ENCODE measurements at places on chromosomes 16 and 17.

GRCh38 chr17:61314368-61315078, 85.1 kb upstream of the TBX2 start:
- DNase-seq = peak; percentile 89

DNA sequence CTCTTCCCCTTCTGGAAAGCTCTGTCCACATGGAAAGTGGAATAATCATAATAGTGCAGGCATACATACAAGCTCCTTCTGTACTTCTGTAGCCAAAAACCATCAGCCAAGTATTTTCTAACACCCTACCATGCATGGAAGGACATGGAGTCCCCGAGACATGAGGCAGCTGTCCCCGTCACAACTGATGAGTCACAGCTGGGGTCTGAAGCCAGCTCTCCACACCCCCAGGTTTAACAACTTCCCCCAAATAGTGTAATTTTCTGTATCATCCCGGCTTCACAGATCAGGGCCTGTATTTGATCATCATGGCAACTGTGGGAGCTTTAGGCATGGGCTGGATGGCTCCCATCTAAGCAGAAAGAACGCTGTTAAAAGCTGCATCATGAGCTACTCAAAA, 16.6 kb downstream of the C16orf96 start:
- peak; percentile 36 for DNase-seq

DNA sequence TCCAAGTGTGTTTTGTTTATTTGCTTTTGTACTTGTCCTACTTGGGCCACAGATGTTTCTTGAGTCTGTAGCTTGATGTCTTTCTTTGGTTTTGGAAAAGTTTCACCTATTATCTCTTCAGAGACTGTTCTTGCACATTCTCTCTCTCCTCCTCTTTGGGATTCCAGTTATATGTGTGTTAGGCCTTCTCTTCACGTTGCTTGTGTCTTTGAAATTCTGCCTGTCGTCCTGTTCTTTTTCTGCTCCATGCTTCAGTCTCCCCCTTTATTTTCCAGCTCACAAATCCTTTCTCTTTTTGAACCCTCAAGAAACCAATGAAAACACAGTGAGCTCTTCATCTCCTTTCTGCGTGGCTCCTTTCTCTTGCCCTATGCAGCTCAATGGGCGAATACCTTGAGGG, 7.9 kb downstream of the VPS35L start:
- DNase-seq = no peak

DNA sequence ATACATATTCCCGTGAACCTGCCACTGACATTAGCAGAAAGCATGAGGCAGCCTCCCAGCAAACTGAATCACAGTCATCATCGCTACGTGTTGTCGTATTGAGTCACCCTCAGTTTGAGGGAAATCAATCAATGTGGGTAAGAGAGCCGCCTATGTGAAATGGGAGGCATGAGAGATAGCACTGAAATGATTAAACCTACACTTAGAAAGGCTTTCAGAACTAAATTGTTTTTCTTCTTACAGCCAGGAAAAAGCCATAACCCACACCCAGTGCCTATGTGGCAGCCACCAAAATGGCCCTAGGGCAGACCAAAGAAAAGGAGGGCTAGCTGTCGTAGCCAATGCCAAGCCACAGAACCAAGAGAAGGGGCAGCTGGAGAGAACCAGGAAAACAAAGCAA, 90.5 kb downstream of the ADAMTS18 start:
- DNase-seq = no peak

- DNase-seq = peak; percentile 72
Observed at GRCh38 chr17:46159686-46160085, 33.5 kb downstream of the KANSL1 start.

- no peak for DNase-seq
Observed at GRCh38 chr16:79801646-79802045, 201.1 kb upstream of the MAF start.

DNA sequence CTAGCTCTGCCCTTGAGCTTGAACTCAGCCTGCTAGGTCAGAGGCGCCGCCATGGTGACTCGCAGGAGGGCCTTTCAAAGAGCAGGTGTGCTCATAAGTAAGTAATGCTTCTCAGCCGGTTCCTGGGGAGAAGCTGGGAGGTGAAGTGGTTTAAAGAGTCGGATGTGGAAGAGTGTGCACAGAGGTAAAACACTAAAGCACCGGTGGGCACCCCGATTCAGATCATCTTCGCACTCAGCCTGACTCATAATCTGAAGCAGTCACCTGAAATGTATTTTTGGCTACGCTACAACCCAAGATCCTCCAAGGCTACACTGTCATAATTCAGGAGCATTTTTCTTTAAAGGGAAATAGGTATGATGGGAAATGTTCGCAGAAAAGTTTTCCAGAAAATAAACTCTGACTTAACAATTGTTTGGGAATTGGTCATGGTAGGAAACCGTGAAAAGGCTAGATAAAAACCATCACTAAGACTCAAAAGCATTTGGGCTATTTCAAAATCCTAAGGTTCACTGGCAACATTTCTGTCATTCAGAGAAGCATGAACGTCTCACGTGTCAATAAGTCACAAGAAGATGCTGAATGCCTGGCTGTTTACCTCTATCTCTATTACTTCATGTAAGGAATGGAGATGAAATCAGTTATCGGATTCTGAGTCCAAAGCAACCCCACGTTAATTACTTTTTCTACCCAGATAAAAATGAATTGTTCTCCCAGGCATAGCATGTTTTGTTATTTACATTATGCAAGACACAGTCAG, 17.8 kb downstream of the CDH8 start:
- no peak for DNase-seq

DNA sequence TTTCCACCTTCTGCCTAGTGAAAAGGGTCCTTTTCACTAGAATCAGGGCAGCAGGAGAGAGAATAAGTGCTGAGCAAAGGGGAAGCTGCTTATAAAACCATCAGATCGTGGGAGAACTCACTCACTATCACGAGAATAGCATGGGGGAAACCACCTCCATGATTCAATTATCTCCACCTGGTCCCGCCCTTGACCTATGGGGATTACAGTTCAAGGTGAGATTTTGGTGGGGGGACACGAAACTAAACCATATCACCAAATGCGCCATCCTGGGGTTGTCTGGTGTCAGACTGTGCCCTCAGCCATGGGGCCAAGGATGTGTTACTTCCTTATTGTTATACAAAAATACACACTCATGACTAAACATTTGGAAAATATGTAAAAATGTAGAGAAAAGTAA, 10.4 kb upstream of the KATNB1 start:
- no peak for DNase-seq

DNA sequence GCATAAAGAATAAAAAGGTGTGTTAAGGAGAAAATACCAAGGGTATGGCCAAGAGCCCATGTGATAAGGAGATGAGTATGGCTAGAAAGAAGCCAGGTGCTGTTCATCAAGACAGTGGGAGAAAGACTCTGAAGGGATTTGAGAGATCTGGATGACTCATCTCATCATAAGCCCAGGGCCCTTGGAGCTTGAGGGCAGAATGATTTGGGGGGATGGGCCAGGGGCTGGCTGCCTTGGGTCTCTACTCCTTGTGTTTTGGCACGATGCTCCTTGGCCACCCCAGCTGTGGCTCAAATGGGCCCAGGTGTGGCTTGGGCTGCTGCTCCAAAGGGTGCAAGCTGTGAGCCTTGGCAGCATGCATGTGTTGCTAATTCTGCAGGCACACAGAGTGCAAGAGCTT, 14.5 kb upstream of the TNFRSF13B start:
- DNase-seq = no peak

GRCh38 chr17:4559139-4559791, 1.1 kb downstream of the GGT6 start:
- no peak for DNase-seq

GRCh38 chr16:56780646-56781045, 50.7 kb downstream of the NUP93 start:
- no peak for DNase-seq

DNA sequence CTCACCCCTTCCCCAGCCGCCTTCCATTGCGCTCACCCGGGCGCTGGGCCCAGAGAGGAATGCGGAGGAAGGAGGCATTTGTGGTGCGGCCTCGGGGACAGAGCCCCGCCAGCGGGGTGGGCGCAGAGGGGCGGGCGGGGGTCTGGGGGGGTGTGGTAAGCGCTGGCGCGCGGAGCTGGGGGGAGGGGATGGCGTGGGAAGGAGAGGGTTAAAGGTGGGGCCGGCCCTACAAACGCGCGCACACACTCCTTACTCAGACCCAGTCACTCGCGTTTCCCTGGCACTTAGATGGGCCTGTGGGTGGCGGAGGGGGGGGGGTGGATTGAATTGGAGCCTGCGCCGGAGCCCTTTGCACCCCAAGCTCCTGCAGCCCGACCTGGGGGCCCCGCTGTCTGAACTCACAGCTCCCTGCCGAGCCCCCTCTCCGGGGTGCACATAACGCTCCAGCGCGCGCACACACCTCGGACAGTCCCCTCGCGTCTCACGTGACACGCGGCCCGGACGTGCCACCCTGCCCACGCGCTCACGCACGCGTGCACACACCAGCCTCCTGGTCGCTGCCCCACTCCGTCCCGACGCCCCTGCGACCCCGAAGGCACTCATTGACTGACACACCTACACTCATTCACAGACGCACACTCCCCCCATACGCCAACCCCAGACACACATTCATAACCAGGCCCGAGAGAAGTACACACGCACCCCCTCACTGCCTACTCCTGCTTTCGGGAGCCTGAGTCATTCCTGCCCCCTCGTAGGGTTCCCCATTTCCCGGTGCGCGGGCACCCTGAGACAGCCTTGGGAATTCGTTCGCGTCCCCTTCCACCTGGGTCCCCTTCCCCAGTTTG, 844 bp downstream of the TBKBP1 start:
- DNase-seq = peak; percentile 72

DNA sequence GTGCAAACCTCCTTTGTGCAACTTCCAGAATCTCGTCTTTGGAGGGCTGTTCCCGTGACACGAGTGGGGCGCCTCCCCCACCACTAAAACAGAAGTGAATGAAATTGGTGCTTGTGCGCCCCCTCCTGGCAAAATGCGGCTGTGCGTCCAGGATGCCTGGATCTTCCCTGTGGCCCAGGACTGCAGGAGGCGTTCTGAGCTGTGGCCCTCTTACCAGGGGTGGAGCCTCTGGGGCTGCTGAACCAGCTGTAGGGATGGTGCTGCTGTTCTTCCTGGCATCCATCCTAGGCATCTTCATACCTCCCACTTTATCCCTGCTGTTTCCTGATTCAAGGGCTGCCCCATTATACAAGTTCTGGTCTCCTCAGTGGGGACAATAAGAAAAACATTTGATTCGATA, 18.5 kb upstream of the NAGLU start:
- DNase-seq = peak; percentile 95

GRCh38 chr17:63075969-63076368, 109.9 kb downstream of the TANC2 start:
- no peak for DNase-seq

DNA sequence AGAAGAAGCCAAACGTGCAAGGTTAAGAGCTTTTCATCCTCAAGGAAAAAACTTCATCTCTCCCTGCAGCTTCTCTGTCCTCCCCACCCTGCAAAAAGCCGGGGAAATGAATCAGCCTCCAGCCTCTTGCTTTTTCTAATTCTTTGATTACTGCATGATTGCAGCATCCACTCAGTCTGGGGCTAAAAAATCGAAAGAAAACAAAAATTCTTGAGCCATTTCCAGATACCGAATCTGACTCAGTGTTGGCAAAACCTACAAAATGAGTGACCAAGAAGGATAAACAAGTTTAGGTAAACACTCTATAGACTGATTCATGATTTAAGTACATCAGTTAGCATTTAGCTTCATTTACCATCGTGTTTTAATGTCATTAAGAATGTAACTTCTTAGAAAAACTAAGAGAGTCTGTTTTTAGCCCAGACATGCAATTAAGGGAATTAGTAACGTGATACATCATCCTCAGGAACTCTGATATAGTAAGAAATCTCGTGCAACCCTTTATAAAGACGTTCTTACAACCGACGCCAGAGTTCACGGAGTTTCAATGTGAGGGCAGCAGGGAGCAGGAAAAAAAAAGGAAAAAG, 287.3 kb upstream of the FOXF1 start:
- peak; percentile 78 for DNase-seq

DNA sequence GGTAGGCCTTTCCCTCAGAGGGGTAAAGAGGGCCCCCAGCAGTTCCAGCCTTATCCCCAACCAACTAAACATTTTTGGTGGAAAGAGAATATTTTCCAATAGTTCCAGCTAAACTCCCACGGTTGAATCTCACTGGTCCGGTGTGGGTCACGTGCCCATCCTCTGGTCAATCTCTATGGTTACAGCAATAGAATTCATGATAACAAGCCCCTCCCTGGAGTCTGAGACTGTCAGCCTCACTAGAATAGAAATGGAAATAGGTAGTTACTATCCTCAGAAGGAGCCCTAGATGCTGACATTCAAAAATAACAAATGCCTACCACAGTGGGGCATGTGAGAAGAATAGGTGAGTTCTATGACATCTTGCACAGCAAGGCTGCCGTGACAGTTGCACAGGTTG, 37.5 kb upstream of the LITAF start:
- DNase-seq = no peak

- DNase-seq = no peak
Observed at GRCh38 chr17:81165246-81166032, at the start of gene PVALEF. Gene PVALEF, plus strand, starts transcription at chr17:81165507. Its CDS starts 15,720 bp downstream, at chr17:81181227.

GRCh38 chr16:19753815-19754643, 36.0 kb downstream of the IQCK start:
- no peak for DNase-seq

GRCh38 chr17:68972119-68972704, 17.0 kb upstream of the ABCA8 start:
- DNase-seq = peak; percentile 50

- DNase-seq = peak; percentile 75
Observed at GRCh38 chr16:70738083-70738977, 52.5 kb upstream of the MTSS2 start.

DNA sequence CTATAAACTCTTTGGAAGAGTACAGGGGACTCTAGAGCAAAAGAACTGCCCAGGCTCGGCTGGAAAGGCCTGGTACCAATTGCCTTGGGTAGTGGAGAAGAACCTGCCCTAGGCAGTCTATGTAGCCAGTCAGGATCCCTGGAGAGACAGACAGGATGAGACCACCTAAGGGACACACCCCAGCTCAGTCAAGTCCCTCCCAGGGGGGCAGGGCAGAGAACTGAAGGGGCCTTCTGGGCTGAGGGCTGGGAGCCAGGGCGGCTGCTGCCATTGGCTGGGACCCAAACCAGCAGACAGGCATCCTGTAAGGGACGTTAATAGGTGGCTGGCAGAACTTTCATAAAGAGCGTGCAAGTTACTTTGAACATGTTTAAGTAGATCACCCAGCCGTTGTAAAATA, 12.8 kb upstream of the SLC38A8 start:
- no peak for DNase-seq

- no peak for DNase-seq
Observed at GRCh38 chr17:39767147-39767546, 29.4 kb downstream of the GRB7 start.

Measured in cardiac muscle cell (in vitro differentiated cells and primary cell).